ENCODE measurements at places on chromosomes 5 and 9. TPM values are rescaled to one million over a fixed set of nuclear protein-coding genes. Genes with fewer than 3 reads are reported as not detected.
A peak's percentile ranks its signal among the peaks of the same experiment; 100 is the strongest.

DNA sequence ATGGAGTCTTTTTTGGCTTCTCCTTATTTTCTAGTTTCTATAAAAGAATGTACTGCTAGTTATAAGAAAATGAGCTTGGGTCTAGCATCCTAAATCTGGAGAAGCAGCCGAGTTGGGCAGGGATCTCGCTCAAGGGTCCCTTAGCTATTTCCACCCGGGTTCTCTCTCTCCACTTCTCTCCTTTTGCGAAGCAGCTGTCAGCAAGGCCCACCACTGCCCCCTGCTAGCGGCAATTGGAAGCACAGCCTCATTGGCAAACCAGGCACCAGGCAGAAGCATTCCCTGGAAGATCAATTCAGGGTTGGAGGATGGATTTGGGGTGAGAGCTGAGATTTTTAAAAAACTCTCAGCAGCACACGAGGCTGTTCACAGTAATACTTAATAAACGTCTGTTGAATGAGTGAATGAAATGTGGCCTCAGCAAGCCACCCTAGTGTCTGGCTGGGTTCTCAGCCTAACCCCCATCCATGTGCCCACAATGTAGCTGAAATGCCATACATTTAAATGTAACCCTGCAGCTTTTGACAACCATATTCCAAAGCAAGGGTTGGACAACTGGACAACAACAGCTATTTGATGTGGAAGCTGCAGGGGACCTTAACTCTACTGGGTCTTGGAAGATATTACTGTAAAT, 34.6 kb upstream of the TNIP1 start:
- DNase-seq, result peak; percentile 85
- no peaks in the 10 kb centered on the region for H3K27me3 ChIP-seq
- no peak overlapping the region for H3K27ac ChIP-seq
- no peaks in the 10 kb centered on the region for H3K36me3 ChIP-seq

- H3K4me1 ChIP-seq, result no peaks in the 10 kb centered on the region
- no peak for DNase-seq
- no peak overlapping the region for H3K27ac ChIP-seq
- no peaks in the 10 kb centered on the region for H3K36me3 ChIP-seq
These were observed 47.4 kb upstream of the GLDC start for GRCh38 chr9:6692881-6693361.

GRCh38 chr5:79640571-79641055, 28.4 kb downstream of the TENT2 start:
- H3K36me3 ChIP-seq, result no peaks in the 10 kb centered on the region
- no peaks in the 10 kb centered on the region for H3K4me1 ChIP-seq
- H3K27me3 ChIP-seq, result no peaks in the 10 kb centered on the region
- no peak for DNase-seq
- H3K27ac ChIP-seq, result no peak overlapping the region

GRCh38 chr5:160185626-160186360, 43.5 kb upstream of the FABP6 start:
- H3K27ac ChIP-seq, result no peak overlapping the region
- H3K4me1 ChIP-seq, result peaks cover 26% of the 10 kb centered on the region
- H3K36me3 ChIP-seq, result no peaks in the 10 kb centered on the region
- H3K27me3 ChIP-seq, result no peaks in the 10 kb centered on the region

DNA sequence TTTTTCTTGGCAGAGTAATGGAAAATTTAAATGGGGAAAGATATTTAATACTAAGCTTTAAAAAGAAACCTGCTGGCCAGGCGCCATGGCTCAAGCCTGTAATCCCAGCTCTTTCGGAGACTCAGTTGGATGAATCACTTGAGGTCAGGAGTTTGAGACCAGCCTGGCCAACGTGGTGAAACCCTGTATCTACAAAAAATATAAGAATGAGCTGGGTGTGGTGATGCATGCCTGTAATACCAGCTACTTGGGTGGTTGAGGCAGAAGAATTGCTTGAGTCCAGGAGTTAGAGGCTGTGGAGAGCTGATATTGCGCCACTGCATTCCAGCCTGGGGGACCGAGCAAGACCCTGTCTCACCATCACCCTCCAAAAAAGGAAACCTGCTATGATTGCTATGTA, 32.8 kb downstream of the TUT7 start:
- H3K36me3 ChIP-seq, result no peaks in the 10 kb centered on the region
- no peaks in the 10 kb centered on the region for H3K4me1 ChIP-seq
- no peaks in the 10 kb centered on the region for H3K27me3 ChIP-seq
- H3K27ac ChIP-seq, result no peak overlapping the region

DNA sequence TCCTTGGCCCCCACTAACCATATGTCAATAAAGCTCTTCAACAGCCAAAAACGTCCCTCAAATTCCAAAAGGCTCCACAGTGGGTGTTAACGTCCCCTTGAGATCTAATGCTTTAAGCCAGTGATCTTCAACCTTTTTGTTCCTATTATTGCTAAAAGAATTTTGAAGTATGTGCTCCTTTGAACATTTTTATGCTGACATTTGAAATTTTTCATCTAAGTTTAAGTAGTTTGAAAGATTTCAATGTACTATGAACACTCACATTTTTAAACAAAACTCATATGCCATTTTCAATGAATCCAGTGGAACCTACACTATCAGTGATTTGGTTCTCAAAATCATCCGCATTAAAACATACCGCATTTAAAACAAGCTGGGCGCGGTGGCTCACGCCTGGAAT, 29.9 kb downstream of the AUH start:
- no peaks in the 10 kb centered on the region for H3K27me3 ChIP-seq
- H3K36me3 ChIP-seq, result no peaks in the 10 kb centered on the region
- DNase-seq, result no peak
- H3K27ac ChIP-seq, result no peak overlapping the region

- H3K4me3 ChIP-seq, result no peak overlapping the region
- no peak overlapping the region for H3K27ac ChIP-seq
- DNase-seq, result no peak
- H3K27me3 ChIP-seq, result no peaks in the 10 kb centered on the region
These were observed 96.4 kb upstream of the COL5A1 start for GRCh38 chr9:134545215-134545542.

DNA sequence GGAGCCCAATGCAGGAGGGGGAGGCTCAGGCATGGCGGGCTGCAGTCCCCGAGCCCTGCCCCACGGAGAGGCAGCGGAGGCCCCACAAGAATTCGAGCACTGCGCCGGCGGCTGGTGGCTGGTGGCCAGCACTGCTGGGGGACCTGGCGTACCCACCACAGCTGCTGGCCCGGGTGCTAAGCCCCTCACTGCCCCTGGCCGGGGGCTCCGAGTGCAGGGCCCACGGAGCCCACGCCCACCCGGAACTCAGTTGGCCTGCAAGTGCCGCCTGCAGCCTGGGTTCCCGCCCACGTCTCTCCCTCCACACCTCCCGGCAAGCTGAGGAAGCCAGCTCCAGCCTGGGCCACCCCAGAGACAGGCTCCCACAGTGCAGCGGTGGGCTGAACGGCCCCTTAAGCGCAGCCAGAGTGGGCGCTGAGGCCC, 780.3 kb downstream of the DTWD2 start:
- H3K36me3 ChIP-seq, result no peaks in the 10 kb centered on the region
- H3K4me1 ChIP-seq, result no peaks in the 10 kb centered on the region
- H3K4me3 ChIP-seq, result peak overlapping the region; percentile 38
- H3K27me3 ChIP-seq, result no peaks in the 10 kb centered on the region

DNA sequence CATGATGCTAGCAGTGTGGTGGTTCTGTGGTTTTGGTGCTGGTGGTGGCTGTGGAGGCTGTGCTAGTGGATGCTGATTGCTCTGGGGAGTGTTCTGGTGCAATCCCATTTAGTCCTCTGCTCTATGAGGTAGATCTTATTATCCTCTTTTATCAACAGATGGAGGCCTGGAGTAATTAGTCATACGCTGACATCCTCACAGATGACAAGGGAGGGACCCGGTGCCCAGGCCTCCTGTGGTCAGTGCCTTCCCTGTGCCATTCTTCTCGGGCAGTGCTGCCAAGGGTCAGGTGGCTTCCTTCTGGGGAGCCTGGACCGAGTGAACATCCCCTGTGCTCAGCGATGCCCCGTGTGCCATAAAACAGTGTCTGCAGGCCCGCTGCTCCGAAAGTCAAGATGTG, 74.5 kb downstream of the COL5A1 start:
- no peak overlapping the region for H3K4me3 ChIP-seq
- H3K27me3 ChIP-seq, result no peaks in the 10 kb centered on the region
- no peak for DNase-seq
- no peaks in the 10 kb centered on the region for H3K36me3 ChIP-seq

DNA sequence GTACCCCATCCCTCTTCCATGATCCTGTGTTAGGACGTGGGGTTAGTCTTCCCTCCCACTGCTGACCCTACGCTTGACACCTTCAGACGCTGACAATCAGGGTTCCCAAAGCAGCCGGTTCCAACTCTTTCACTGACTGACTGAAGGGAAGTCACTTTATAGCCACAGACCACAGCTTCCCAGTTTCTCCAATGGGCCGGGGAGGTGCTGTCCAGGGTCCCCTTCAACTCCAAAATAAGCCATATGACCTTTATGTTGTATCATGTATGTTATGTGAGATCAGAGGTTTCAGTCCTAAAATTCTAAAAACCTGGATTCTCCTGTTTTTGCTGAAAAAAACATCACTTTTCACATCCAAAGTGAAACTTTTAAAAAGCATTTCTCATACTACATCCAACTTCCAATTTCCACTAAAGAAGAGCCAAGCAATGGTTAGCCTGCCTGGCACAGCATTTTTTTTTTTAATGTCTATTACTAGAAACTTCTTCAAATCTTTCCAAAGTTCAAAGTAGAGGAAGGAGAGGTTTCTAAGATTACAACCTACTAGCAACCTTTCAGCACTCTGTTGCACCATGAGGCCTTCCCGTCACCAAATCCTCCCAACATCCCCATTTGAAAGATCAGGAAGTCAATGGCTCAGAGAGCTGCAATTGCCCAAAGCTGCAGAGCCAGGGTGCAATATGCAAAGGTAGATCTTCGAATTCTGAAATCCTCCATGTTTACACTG, 5.2 kb downstream of the EPB41L4B start:
- no peak overlapping the region for H3K4me3 ChIP-seq
- DNase-seq, result no peak

GRCh38 chr5:180330270-180330648, 22.9 kb downstream of the GFPT2 start:
- H3K4me3 ChIP-seq, result no peak overlapping the region
- no peaks in the 10 kb centered on the region for H3K4me1 ChIP-seq
- H3K36me3 ChIP-seq, result no peaks in the 10 kb centered on the region
- no peak for DNase-seq

DNA sequence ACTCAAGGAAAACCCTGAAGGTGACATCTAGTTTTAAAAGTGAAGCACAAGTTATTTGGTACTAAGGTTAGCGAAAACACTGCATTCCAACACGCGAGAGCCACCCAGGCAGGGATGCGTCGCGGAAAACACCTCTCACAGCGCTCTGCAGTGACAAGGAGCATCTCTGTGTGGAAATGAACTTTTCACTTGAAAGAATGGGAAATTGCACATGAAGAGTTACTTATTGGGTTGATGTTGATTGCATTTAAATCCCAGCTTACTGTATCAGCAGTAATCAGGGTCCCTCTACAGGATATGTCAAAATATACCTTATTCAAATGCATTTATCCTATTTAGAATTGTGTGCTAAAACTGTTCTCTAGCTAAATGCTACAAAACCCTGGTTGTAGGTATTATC, 144.4 kb downstream of the BNC2 start:
- no peaks in the 10 kb centered on the region for H3K27me3 ChIP-seq
- H3K27ac ChIP-seq, result no peak overlapping the region
- H3K36me3 ChIP-seq, result no peaks in the 10 kb centered on the region
- H3K4me1 ChIP-seq, result peaks cover 11% of the 10 kb centered on the region
- H3K4me3 ChIP-seq, result no peak overlapping the region
- DNase-seq, result no peak

The IFNA21 gene
- not detected for total RNA-seq

The FCHO2 gene
- 18.7 TPM for total RNA-seq

The PCDHGB1 gene
- 16.4 TPM for total RNA-seq

GRCh38 chr9:36441966-36442365, 41.9 kb upstream of the RNF38 start:
- no peaks in the 10 kb centered on the region for H3K36me3 ChIP-seq
- peaks cover 7% of the 10 kb centered on the region for H3K4me1 ChIP-seq
- no peak overlapping the region for H3K4me3 ChIP-seq
- no peaks in the 10 kb centered on the region for H3K27me3 ChIP-seq
- no peak for DNase-seq

- H3K4me1 ChIP-seq, result no peaks in the 10 kb centered on the region
These were observed 11.0 kb downstream of the RNF145 start for GRCh38 chr5:159198063-159199036.

GRCh38 chr5:74028976-74029375, 403.0 kb downstream of the ARHGEF28 start:
- H3K4me3 ChIP-seq, result no peak overlapping the region
- H3K4me1 ChIP-seq, result no peaks in the 10 kb centered on the region
- H3K27me3 ChIP-seq, result no peaks in the 10 kb centered on the region
- no peak overlapping the region for H3K27ac ChIP-seq
- DNase-seq, result no peak

DNA sequence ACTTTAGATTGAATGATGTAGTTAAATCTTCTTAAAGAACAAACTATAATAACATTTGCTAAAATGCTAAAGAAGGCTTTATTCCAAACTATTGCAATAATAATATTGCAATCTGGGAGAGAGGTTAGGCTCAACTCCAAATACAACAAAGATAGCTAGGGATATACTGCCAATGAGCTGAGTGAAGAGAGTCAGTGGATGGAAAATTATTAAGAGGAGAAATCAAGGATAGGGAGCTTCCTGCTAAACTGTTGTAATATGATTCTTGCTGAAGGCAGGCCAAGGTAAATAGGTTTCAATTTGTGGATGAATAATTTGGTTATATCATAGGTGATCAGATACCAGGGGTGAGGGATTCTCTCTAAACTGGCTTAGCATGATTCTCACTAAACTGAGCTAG, 1651.5 kb downstream of the EFNA5 start:
- no peaks in the 10 kb centered on the region for H3K27me3 ChIP-seq
- H3K27ac ChIP-seq, result no peak overlapping the region
- no peaks in the 10 kb centered on the region for H3K36me3 ChIP-seq
- DNase-seq, result no peak
- no peaks in the 10 kb centered on the region for H3K4me1 ChIP-seq

DNA sequence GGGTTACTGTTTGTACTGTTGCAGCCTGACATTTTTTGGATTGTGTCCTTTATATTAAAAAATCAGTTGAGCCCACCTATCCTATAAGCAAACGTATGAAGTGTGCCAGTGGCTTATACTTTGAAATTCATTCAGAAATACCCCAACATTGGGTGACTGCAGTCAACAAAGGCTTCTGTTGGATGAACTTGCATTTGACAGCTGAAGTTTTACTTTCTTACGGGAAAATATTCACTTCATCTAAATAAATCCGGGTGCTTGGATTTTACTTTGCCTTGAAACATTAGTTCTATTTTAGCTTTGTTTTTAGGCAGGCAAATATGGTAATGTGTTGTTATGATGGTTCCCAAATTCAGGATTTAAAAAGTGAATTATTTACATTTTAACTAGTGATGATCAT, 21.7 kb downstream of the EXOSC2 start:
- no peaks in the 10 kb centered on the region for H3K27me3 ChIP-seq
- H3K36me3 ChIP-seq, result no peaks in the 10 kb centered on the region
- peaks cover 26% of the 10 kb centered on the region for H3K4me1 ChIP-seq
- H3K4me3 ChIP-seq, result peak overlapping the region; percentile 12
- peak overlapping the region; percentile 77 for H3K27ac ChIP-seq

GRCh38 chr5:88503041-88503345, 234.3 kb upstream of the TMEM161B start:
- H3K27me3 ChIP-seq, result no peaks in the 10 kb centered on the region
- H3K4me3 ChIP-seq, result peak overlapping the region; percentile 32
- H3K36me3 ChIP-seq, result no peaks in the 10 kb centered on the region
- H3K4me1 ChIP-seq, result no peaks in the 10 kb centered on the region
- H3K27ac ChIP-seq, result no peak overlapping the region
- DNase-seq, result no peak

The CCL27 gene
- not detected for total RNA-seq

All from testis (tissue), 5 donors.